ENCODE measurements at places on chromosomes 16 and 17.

DNA sequence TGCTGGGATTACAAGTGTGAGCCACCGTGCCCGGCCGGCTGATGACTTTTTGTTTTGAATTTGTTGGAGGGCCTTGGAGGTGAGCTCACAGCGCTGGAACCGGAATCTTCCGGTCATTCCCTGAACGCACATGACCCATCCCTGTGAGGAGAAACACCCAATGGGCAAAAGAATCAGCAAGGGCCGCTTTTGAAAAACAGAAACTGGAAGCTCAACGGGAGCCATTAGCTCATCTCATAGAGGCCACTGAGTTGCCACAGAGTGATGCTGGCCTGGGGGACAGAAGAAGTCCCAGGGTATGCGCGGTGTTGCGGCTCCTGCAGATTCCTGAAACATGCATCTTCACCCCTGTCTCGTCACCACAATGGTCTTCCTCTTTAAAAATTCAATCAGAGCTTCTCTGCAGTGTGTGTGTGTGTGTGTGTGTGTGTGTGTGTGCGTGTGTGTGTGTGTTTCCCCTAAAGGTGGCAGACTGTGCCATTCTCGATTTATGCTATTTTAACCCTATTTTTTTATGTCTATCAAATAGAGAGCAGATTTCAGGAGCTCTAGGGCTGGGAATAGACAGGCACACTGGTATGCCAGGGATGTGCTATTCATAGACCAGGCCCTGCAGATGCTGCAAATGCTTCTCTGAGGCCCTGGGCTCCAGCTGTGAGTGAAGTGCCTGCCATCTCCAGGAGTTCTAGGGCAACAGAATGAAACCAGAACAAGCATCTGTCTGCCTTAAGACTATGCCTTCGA, 68.3 kb downstream of the MARCHF10 start:
- no peak for DNase-seq

GRCh38 chr16:81275064-81275532, 36.6 kb downstream of the BCO1 start:
- DNase-seq: no peak

DNA sequence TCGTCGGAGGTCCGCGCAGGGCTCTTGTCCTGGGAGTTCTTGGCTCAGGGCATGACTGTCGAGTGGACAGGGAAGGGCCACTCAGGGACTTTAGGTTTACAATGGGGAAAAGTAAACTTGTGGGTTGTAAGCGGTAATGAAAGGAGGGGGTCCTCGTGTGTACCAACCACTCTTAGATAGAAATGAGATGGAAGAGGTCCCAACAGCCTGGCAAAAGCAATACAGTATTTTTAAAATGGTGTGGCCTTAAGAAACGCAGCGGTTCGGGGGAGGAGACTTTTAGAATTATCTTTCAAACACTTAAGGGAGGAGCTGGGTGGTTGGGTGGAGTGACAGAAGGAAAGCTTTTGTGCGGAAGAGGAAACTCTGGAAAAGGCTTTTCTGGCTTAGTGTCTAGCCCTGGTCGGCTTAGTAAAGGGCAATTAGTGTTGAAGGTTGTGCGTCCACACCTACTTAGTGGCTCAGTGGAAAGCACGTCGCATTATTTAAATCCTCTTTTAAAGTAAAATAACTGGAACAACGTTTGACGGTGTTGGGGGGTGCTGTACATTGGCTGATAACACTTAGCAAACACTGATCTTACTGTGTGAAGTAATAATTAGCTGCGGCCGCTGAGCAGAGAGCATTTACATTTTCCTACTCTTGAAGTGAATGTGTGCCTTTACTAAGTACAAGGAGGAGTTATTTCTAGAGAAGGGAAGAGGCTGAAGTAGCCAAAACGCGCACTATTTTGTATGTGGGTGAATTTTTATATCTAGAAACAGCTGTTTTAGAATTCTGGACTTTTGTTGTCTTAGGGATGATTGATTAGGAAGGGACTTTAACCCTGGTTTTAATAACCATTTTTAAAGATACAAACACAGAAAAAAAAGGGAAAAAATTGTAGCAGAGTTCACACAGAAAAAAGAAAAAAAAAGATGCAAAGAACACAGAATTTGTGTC, 1.0 kb downstream of the WSB1 start:
- peak; percentile 52 for DNase-seq

- DNase-seq: no peak
Measured at GRCh38 chr16:70453892-70454221, 538 bp upstream of the FCSK start.

DNA sequence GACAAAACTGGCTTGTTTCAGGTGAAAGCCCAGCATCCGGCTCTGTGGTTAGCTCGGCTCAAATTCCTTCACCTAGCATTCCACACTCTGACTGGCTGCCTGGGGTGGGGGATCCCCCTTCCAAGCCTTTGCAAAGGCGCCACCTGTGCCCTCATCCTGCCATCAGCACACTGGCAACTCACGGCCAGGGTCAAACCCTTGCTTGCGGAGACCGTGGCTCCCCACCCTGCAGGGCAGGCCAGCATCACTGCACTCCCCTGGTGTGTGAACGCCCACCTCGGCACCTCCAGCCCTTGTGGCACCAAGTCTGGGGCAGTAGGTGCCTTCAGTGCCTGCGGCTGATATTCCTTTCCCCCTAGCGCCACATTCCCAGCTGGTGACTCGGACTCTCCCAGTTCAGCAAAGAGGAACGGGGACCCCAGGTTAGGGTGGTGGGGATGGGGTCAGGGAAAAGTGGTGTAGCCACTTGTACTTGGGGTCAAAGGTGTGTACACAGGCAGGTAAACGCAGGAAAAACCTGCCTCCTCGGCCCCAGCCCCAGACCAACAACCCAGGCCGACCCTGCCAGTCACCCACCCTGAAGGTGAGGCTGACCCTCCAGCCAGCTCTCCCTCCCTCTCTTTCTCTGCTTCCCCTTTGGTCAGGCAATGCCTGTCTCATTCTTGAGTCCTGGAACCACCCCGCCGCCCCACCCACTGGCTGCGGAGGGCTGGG, 1.1 kb downstream of the FLII start:
- DNase-seq: no peak

GRCh38 chr16:86089334-86089900, 190.5 kb downstream of the IRF8 start:
- DNase-seq: no peak

DNA sequence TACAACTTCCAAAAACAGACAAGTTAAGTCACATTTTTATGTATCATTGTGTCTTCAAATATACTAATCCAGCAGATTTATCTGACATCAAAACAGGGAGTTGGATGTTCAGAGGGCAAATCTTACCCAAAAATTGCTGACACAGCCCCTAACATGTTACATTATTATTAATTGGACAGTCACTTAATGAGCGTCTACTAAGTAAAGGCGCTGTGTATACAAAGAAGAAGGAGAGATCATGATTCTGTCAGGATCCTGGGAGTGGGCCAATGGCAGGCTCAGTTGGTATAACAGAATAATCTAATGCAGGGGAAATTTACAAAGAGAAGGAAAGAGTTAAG, 18.4 kb upstream of the CD300E start:
- no peak for DNase-seq

- no peak for DNase-seq
Measured at GRCh38 chr17:73667181-73667959, 23.1 kb upstream of the SDK2 start.

- no peak for DNase-seq
Measured at GRCh38 chr17:31453896-31454295, 62.4 kb downstream of the RAB11FIP4 start.

GRCh38 chr16:10554569-10554968, 25.8 kb downstream of the EMP2 start:
- no peak for DNase-seq

DNA sequence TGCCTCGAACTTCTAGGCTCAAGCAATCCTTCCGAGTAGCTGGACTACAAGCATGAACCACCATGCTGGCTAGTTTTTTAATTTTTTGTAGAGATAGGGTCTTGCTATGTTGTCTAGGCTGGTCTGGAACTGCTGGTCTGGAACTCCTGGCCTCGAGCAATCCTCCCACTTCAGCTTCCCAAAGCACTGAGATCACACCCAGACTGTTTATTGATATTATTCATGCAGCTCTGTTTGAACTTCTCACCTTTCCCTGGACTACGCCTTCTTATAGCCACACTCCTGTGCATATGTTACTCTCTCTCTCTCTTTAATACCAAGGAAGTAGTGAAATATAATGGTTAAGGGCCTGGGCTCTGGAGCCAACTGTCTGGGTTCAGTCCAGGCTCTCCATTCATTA, 4.6 kb downstream of the COG7 start:
- DNase-seq: no peak

GRCh38 chr16:56514845-56515244, 5.0 kb downstream of the BBS2 start:
- DNase-seq: no peak

GRCh38 chr16:54210452-54211125, 76.0 kb downstream of the IRX3 start:
- no peak for DNase-seq

DNA sequence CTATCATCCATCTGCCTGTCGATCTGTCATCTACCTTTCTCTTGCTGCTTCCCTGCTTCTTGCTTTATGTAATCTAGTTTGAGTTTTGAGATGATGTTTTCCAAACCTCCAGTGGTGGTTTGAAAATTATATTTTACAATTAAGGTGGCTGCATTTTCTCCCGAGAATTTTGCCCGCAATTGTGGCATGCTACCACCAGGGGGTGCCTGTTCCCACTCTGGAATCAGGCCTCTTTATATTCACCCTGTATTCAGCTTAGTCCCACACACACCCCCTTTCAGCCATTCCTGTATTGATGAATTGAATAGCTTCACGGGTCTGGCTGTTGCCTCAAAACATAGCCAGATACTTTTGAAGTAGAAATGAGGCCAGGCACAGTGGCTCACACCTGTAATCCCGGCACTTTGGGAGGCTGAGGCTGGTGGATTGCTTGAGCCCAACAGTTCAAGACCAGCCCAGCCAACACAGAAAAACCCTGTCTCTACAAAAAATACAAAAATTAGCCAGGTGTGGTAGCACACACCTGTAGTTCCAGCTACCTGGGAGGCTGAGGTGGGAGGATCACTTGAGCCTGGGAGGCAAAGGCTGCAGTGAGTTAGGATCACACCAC, 3.2 kb downstream of the PRSS22 start:
- DNase-seq: no peak

GRCh38 chr17:78973196-78973595, 6.5 kb downstream of the LGALS3BP start:
- DNase-seq: no peak

DNA sequence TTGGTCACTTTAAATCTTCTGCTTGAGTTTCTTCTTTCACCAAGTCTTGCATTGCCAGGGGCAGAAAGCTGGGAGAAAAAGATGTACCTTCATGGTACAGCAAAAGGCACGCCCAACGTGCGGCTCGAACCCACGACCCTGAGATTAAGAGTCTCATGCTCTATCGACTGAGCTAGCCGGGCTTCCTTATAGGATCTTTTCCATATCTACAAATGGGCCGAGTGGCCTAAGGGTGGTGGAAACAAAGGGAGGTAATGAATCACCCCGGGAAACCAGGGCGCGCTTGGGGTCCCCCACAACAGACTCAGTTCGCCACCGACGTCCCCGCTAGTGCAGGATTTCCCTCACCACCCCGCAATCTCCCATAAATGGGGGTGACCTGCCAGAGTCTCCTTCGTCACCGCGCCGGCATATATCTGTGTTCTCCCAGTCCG, 7.5 kb upstream of the OR1F1 start:
- DNase-seq: no peak

Data from NCI-H1436 treated with DMSO at 0.1 percent for 48 hours (cell line).